ENCODE measurements at places on chromosomes 4 and X.

- DNase-seq = no peak
These were observed 570.9 kb downstream of the ADGRL3 start for GRCh38 chr4:61771056-61771455.

DNA sequence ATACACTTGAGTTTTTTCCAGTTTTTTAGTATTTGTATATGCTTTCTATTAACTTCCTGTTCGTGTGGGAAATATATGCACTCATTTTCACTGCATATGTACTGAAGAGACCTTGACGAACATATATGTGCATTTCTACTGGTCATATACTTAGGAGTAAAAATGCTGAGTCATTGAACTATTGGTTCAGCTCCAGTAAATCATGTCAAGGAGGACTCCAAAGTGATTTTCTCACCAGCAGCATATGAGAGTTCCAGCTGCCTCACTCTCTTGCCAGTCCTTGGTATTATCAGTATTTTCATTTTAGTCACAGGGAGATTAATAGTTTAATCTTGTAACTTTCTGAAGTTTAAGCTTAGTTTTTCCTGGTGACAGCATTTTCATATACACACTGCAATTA lies 2750.2 kb downstream of the ARAP2 start:
- DNase-seq = no peak

DNA sequence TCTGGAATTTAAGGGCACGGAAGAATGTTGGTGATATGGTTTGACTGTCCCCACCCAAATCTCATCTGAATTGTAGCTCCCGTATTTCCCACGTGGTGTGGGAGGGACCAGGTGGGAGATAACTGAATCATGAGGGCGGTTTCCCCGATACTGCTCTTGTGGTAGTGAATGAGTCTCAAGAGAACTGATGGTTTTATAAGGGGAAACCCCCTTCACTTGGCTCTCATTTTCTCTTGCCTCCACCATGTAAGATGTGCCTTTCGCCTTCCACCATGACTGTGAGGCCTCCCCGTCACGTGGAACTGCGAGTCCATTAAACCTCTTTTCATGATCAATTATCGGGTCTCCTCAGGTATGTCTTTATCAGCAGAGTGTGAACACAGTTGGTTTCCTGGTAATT lies 25.6 kb upstream of the DHRSX start:
- no peak for DNase-seq

DNA sequence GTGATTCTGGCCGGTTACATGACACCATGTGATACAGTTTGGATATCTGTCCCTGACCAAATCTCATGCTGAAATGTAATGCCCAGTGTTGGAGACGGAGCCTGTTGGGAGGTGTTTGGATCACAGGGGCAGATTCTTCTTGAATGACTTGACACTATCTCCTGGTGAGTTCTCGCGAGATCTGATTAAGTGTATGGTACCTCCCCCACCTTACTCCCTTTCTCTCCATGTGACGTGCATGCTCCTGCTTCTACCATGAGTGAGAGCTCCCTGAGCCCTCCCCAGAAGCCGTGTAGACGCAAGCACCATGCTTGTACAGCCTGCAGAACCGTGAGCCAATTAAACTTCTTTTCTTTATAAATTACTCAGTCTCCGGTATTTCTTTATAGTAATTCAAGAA lies 23.6 kb downstream of the CPE start:
- DNase-seq = no peak

GRCh38 chr4:153542834-153543233 lies 76.7 kb downstream of the TMEM131L start:
- no peak for DNase-seq

DNA sequence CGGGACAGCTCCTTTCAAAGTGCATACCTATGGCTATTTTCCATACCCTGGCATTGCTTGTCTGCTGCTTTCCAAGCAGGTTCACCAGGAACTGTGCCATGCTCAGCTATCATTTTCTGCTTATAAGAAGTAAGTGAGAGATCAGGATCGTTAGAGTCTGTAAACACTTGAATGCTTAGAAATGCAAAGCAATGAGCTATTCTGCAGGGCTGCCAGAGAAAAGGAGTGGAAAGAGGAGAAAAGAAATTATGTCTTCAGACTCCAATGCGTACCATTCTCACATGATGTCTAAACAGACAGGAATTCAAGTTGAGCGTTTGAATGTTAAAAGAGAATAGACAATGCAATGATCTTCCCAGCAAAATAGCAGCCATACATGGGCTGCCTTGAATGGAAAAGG lies 245.5 kb upstream of the SLC7A11 start:
- no peak for DNase-seq

- no peak for DNase-seq
These were observed 84.7 kb downstream of the OTC start for GRCh38 chrX:38437093-38437492.

DNA sequence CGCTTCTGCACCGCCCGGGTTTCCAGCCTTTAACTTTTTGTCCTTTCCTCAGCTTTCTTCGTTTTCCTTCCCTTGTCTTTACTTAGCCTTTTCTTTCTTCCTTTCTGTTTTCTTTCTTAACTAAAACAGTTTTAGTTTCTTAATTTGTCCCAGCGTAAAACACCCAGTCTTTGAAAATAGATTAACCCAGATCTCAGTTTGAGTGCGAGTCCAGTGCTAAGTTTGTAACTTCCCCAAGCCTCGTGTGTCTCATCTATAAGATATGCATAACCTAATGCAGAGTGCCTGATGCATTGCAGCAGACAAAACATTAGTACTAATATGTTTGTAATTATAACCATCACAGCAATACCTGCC lies 460 bp upstream of the GEMIN8 start:
- no peak for DNase-seq

DNA sequence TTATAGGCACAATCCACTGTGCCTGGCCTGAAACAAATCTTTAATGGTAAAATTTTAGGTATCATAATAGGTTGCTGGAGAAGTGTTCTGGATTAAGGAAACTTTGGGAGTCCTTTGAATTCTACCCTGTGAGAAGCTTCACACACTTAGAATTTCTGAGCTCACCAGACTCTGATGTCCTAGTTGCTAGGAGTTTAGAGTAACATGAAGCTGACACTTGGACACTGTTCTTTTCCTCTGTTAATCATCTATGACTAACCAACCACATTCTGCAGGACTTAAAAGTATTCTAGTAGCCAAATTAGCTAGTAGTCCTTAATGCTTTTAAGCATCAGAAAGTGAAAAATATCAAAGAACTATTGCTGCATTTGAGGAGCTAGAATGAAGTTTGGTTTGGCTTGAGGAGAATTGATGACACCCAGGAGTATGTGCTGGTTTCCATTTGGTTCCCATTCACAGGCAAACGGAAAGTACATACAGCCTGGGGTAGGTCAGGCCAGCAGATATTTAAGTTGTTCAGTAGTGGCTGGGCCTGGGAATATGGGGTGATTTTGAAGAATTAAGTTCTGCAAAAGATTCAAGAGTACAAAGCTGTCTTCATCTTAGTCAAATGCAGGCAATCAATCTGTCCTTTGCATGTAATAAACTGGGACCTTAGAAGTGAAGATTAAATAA lies 38.8 kb upstream of the IGFBP7 start:
- DNase-seq = no peak

- no peak for DNase-seq
These were observed 90.8 kb downstream of the AASDH start for GRCh38 chr4:56296526-56296925.

Data from vagina (tissue), 2 donors.